ENCODE measurements at places on chromosomes 2 and 18. TPM values are rescaled to one million over a fixed set of nuclear protein-coding genes. Genes with fewer than 3 reads are reported as not detected.
A peak's percentile ranks its signal among the peaks of the same experiment; 100 is the strongest.

DNA sequence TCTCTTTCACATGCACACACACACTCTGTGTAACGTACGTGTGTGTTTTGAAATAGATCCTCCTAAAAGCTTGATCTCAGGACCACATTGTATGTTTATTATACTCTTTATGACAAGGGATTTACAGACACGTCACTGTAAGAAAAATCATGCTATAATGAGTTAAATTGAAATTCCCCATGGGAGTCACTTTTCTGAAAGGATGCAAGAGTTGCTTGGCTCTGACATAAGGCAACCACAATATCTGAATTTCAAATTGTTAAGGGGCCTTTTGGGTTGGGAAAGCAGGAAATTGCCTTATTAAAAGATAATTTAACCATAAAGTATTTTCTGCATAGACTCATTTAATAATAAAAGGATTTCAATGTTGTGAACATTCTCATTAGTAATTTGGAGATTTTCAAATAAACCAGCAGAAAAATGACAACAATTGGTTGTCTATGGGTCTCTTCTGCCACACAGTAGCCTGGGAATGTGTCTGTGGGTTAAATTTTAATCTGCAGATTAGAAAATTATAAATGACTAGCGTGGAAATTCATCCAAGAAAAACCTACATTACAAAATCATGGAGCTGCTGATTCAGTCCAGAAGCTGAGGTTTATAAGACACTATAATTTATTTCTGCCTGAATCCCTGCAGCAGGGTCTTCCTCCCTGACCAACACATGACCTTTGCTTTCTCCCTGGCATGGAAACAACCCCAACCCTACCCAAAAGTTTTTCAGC, 75.9 kb upstream of the PID1 start:
- no peak for DNase-seq

- no peak for DNase-seq
Observed at GRCh38 chr18:36392164-36392978, 94.9 kb downstream of the FHOD3 start.

DNA sequence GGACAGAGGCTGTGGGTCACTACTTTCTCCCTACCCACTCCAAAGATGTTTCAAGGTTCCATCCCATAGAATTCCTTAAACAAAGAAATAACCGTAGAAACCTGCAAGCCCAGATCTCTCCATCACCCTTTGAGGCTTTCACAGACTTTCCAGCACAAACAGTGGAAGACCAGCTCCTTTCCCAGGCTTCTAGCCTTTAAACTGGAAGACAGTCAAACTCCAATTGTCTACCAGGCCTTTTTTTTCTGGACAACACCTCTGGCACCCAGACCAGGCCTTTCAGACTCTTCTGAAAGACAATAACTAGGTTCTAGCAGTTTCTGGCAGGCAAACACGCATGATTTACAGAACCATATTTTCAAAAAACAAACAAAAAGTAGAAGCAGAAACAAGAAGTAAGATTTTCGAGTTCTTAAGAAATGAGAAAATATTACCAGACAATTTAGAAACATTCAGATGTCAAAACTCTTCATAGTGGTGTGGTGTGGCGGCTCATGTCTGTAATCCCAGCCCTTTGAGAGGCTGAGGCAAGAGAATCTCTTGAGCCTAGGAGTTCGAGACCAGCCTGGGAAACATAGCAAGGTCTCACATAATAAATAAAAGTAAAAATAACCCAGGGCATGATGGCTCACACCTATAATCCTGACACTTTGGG, 106.8 kb upstream of the MSH2 start:
- DNase-seq, result no peak

- DNase-seq, result no peak
Observed at GRCh38 chr2:45083175-45083574, 73.9 kb upstream of the SIX2 start.

- peak; percentile 37 for DNase-seq
Observed at GRCh38 chr2:24024018-24024417, 14.1 kb downstream of the MFSD2B start.

DNA sequence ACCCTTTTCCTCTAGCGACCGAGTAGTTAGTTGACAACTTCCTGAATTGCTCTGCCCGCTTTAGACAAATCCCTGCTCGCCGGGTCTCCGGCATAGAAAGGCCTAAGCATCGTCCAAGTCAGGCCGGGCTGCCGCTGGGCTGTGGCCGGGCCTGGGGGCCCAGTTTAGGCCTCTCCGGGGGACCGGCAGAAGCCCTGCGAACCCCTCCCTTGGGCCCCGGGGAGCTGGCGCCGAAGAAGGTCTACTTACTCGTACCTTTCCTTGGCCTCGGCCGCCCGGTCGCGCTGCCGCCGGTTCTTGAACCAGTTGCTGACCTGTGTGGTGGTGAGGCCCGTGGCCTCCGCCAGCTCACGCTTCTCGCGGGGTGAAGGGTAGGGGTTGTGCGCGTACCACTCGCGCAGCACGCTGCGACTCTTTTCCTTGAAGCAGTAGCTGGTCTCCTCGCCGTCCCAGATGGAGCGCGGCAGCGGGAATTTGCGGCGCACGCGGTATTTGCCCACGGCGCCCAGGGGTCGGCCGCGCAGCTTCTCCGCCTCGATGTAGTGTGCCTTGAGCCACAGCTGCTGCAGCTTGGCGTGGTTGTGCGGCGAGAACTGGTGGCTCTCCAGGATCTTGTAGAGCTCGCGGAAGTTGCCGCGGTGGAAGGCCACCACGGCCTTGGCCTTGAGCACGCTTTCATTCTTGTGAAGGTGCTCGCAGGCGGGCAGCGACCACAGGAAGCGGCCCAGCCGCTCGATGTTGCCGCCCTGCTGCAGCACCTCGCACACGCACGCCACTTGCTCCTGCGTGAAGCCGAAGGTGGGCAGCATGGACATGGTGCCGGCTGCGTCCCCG, 739 bp downstream of the SIX2 start:
- DNase-seq, result no peak

DNA sequence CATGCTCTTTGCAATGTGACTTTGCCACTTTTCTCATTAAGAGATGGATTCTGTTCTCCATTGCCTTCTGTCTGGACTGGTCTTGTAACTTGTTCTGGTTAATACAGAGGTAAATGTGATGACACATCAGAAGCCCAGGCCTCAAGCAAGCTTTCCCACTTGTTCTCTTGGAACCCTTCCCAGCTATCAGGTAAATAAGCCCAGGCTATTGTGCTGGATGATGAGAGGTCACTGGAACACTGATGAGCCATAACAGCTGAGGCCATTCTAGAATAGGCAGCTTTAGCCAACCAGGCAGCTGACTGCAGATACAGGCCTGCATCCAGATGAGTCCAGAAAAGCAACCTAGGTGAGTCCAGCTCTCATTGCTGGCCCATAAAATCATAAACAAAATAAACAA, 1007.0 kb upstream of the ACVR2A start:
- DNase-seq, result no peak

MRPL19 gene
- total RNA-seq, result 35.6 TPM

SP5 gene
- 0.84 TPM for total RNA-seq

MROH2A gene
- total RNA-seq, result 0.08 TPM

LOXL3 gene
- 2.8 TPM for total RNA-seq

B3GNT7 gene
- 1.7 TPM for total RNA-seq

KCNJ13 gene
- 0.08 TPM for total RNA-seq

LBX2 gene
- total RNA-seq, result 2.7 TPM

Measured in liver (tissue), 10 donors.